NCI-H187 treated with DMSO at 0.1 percent for 48 hours (cell line): ENCODE measurements at places on chromosomes 1 and 21.

- peak; percentile 36 for DNase-seq
These were observed 37.7 kb upstream of the LRRN2 start for GRCh38 chr1:204723131-204723787.

DNA sequence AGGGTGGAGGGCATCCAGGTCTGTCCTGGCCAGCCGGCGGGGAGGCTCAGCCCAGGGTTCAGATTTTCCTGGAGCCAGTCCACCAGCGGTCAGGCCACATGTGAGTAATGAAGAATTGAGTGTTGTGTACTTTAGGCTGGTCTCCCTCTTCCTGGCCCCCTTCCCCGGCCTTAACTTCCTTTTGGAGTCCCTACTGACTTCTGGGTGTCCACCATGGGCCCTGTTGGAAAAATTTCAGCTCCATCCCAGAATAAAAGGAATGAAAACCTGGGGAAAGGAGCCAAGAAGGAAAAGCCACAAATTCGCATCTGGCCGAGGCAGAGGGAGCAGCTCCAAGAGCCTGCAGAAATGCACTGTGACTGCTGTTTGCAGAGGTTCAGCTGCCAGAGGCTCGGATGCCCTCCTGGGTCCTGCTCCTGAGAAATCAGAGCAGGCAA lies 35.5 kb upstream of the HHAT start:
- no peak for DNase-seq

GRCh38 chr1:202158810-202159533 lies 1.4 kb downstream of the PTPN7 start:
- DNase-seq, result no peak

DNA sequence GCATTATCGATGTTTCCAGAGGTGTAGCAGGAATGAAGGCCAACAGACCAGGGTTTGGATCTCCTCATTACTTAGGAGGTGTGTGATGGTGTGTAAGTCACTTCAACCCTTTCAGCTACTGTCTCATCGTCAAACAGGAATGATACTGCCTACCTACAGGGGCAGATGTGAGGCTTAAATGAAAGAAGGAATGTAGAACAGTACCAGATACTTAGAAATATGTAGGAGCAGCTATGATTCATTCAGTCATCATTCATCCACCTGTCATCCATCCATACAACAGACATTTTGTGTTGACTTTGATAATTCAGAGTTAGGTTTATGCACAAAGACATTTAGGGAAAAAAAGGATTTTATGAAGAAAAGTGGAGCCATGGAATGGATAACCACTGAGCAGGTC lies 486.9 kb upstream of the DAB1 start:
- DNase-seq, result no peak

GRCh38 chr1:183416850-183417771 lies 1.1 kb downstream of the NMNAT2 start:
- DNase-seq, result peak; percentile 30

DNA sequence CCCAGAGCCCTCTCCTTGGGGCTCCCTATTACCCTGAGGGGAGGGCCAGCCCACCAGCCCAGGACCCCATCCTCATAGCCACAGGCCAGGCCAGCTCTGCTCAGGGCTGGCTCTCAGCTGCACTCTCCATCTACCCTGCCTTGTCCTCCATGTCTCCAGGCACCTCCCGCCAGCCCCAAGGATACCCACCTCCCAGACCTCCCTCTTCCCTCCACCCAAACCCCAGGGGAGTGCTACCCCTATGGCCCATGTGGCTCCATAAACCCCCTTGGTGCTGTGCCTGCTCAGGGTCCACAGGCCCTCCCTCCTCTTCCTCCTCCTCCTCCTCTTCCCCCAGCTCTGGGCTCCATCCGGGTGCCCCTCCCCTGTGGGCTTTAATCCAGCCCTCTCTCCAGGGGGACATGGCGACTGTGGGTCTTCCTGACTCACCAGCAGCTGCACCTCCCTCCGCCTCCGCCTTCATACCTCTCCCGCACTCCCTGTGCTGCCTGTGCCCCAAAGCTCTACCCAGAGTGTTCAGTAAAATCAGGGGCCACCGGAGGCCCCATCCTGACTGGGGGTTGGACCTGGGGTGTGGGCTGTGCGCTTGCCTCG lies 9.1 kb downstream of the YBEY start:
- DNase-seq, result no peak

- DNase-seq, result no peak
These were observed 1.0 kb upstream of the IER5 start for GRCh38 chr1:181087400-181087901.
